ENCODE measurements at places on chromosomes 5 and 9.

GRCh38 chr5:138702166-138703077 lies 50.8 kb upstream of the CTNNA1 start:
- DNase-seq, result no peak

DNA sequence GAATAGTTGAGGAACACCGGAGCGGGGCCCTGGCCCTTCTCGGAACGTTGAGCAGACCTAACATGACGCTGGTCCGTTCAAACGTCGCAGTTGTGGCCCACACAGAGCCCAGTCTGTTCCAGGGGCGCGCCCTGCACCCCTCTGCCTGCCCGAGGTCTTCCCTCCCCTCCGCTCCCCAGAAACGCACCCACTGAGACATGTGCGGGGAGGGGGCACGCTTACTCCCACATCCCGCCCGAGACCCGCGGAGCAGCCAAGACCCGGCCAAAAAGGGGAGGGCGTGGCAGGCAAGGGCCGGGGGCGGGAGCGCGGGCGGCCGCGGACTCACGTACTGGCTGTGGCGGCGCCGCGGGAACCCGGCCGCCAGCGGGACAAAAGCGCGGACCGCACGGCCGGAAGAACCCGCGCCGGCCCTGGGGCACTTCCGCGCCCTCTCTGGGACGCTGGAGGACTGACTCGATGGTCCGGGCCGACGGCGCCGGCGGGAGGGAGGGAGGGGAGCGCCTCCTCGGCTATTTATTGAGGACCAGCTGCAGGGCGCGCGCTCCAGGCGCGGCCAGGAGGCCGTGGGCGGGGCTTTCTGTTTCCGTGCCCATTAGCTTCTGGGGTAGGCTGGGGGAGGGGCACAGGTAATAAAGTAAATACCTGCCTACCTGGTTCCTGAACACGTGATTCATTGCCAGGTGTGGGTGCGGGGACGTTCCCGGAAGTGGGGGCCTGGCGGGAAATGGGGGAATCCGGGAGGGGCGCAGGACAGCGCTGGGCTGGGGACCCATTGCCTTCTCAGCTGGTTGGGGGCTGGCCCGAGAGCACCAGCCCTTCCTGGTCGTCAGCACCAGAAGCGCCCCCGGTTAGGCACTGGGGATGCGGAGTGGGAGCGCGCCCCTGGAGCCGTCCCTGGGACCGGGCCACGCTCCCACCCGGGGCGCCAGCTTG lies at the start of gene ZFP62:
Gene ZFP62, minus strand, starts transcription at position 390 of the 936 bp plus-strand sequence. Its CDS starts 57 bp downstream, at position 333.
- DNase-seq, result peak; percentile 83

DNA sequence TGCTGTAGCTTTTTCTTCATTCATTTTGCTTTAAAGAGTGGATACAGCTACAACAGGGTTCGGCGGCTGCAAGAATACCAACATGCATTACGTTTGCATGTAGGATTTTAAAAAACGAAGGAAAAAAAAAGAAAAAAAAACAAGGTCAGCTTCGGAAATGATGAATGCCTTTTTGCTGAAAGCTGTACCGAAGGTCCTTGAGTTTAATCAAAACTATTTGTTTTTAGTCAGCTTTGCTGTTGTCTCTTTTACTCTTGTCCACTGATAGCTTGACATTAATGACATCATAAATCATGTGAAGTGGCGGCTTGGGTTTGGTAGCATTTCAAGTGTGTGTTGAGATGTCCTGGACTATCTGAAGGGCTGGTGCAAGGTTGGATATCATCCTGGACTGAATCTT lies 779.1 kb downstream of the NR2F1-AS1 start:
- no peak for DNase-seq

DNA sequence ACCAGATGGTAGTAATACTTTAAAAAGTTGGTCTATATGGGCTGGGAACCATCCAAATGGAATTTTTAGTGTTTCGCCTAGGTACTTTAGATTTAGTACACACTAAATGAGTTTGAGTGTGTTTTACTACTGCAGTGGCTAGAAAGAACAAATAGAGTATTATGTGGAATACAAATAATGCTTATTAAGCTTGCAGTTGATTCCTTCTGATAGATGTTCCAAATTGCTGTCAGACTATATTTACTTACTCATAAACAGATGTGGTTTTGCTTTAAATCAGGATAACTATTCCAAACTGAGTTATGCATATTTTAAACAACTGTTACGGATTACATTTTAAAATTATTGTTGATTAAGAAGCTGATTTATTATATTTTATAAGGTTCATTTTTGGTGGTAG lies 103.3 kb downstream of the ZSWIM6 start:
- no peak for DNase-seq

GRCh38 chr5:113274836-113275414 lies 159.9 kb downstream of the TSSK1B start:
- DNase-seq, result no peak

- DNase-seq, result no peak
Observed at GRCh38 chr5:117252566-117252965, 677.9 kb upstream of the SEMA6A start.

GRCh38 chr5:39624890-39625289 lies 200.1 kb upstream of the DAB2 start:
- DNase-seq, result no peak
